ENCODE measurements at places on chromosomes 2 and 18.

DNA sequence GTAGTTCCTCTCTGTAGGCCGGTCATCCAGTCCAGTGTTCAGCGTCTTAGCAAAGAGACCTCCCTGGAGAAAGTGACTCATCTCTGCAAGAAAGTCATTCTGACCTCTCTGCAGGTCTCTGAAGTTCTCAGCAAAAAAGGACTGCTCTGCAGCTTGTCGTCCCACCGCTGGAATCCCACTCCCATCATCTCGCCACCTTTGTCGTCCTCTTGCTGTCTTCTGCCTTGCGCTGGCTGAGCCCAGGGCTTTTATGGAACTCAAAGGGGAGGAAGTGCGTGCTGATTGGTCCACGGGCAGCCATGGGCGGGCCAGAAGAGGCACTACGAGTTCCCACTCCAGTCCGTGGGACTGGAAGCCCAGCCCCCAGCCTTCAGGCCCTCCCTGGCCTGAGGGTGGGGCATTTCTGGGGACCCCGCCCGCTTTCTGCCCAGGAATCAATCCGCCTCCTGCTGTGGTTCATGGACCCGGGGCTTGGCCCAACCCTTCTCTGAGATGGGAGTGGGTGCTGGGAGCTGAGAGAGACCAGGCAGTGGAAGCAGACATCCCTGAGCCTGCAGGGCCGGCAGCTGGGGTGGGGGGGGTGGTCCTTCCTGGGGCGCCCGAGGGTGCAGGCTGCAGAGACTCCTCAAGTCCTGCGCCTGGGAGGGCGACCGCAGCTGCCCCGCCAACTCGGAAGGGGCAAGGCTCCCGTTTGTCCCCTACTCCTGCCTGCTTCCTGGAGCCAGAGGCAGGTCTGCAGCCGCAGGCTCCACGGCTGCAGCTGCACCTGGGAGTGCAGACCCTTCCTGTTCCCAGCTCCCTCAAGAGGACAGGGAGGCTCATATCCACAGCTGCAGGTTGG, 660.7 kb upstream of the RAB6C start:
- no peak for DNase-seq

- DNase-seq = no peak
Measured at GRCh38 chr2:133526530-133527300, 41.5 kb downstream of the NCKAP5 start.

GRCh38 chr2:77328134-77328931, 193.8 kb downstream of the LRRTM4 start:
- DNase-seq = no peak

- DNase-seq = no peak
Measured at GRCh38 chr2:42622943-42623676, 54.7 kb downstream of the MTA3 start.

DNA sequence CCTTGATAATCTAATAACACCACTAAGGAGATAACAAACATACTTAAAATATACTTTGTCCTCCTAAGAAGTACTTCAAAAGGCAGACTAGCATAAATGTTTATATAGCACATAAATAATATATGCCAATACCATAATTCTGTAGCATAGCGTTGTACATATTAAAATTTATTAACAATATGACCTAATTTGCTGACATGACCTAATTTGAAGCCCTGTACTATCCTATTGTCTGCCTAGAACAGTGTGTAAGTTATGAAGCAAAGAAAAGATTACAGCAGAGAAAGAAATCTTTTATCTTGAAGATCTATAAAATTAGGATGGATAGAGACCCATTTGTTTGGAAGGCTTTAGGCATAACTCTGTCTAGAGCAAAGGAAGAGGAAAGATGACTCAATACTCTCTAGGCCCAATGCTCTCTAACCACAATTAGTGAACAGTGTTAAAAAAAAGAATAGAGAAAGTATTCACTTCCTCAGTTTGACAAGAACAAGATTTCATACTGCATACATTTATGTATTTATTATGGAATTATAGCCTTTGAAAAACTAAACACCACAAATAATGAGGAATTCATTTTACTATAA, 231.3 kb downstream of the ZRANB3 start:
- DNase-seq = no peak

GRCh38 chr2:147716906-147717305, 127.9 kb upstream of the ACVR2A start:
- DNase-seq = no peak

DNA sequence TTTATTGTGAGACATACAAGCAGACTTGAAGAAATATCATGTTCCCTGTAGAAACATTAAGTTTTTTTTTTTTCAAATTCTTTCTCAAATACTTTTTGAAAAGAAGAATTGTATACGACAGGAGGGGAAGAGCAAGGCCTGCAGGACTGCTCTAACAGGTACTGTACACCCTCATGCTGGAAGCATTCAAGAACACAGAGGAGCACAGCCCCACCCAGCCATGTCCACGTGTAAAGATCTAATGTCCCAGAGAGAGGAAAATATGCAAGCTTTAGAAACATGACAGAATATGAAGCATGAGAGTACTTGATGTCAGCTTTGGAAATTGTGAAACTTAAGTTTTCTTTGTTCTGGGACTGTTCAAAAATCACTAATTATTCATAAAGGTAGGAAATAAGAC, 191.6 kb downstream of the TTC32 start:
- DNase-seq = no peak

All from effector CD4-positive, alpha-beta T cell (primary cell).